ENCODE measurements at places on chromosomes 2 and 18. TPM values are rescaled to one million over a fixed set of nuclear protein-coding genes. Genes with fewer than 3 reads are reported as not detected.

STPG4 gene
- total RNA-seq, result not detected

GREB1L gene
- total RNA-seq, result 1.4 TPM

KLF11 gene
- total RNA-seq, result 17.7 TPM

DNA sequence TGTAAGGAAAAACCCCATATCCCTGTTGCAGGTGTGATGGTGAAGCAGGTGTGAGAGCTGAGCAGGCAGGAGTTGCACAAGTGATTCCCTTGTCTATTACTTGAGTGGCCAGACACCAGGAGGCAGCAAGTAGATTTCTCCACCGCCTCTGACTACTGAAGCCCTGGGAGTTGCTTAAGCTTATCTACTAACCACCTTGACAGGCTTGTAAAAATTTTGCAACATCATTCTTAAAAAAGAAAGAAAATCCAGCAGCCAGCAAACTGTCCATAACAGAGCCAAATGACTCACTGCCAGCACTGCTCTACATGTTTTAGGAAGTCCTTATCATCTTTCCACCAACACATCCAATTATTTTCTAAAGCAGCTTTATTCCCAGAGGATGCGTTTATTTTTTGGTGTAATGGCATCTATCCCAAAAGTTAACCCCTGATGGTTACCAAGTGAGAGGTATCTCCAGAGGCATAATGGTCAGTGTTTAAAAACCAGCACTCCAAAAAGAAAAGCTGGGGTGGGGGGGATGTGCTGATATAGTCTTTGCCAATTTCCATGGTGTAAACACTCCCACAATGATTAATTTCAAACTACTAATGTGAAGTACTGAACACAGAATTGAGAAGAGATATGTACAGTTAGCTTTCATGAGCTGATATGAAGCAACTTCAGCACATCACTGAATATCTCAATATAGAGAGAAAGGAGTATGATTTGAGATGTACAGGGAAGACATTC, 16.3 kb upstream of the GPR39 start:
- no peak for DNase-seq

DNA sequence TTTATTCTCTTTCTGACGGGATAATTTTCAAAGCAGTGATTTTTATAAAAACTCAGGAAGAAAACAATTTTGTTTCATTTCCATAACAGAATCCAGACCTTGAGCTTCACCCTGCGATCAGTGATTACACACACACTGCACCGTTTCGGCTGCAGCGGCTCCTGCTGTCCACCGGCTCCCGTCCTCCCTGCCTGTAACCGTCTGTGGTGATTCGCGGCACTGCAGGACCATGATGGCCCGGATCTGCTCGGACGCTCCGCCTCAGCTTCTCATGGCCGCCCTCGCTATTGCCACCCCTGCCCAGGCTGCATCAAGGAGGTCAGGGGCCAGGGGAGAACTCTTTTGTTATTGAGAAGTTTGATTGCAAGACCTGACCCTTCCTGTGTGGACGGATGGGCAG, 246.1 kb downstream of the TWIST2 start:
- DNase-seq, result no peak

Data from urinary bladder (tissue), 4 donors.